ENCODE measurements at places on chromosomes 6 and 20.

GRCh38 chr6:44704240-44705150 lies 317.0 kb downstream of the CDC5L start:
- no peak for DNase-seq

- no peak for DNase-seq
Measured at GRCh38 chr20:46704714-46705377, 4.6 kb upstream of the SLC2A10 start.

- peak; percentile 29 for DNase-seq
Measured at GRCh38 chr6:107704347-107705013, 119.6 kb downstream of the SCML4 start.

- DNase-seq, result no peak
Measured at GRCh38 chr6:108083349-108083748, 8.8 kb upstream of the OSTM1 start.

DNA sequence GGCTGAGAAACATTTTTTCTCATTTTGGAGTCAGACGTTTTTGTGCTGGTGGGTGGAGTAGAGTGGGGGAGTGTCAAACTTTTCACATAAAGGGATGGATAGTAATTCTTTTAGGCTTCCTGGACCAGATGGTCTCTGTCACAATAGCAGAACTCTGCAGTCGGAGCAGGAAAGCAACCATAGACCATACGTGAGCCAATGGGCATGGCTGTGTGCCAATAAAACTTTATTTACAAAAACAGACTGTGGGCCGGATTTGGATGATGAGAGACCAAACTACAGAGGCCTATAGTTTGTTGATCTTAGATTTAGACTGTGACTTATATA lies 70.8 kb upstream of the SLC22A23 start:
- DNase-seq, result no peak
